ENCODE measurements at places on chromosomes 12 and 14. TPM values are rescaled to one million over a fixed set of nuclear protein-coding genes. Genes with fewer than 3 reads are reported as not detected.

Gene C12orf50
- 0.08 TPM for total RNA-seq

Gene P2RX7
- total RNA-seq: 3.2 TPM

Gene KRT74
- total RNA-seq: not detected

Gene GLI1
- 0.09 TPM for total RNA-seq

Gene HVCN1
- total RNA-seq: 2.6 TPM

Gene EFCAB11
- 2.8 TPM for total RNA-seq

Gene EFS
- total RNA-seq: 0.67 TPM

Gene BLTP3B
- total RNA-seq: 25.4 TPM

- no peak for DNase-seq
- H3K36me3 ChIP-seq: peaks cover 7% of the 10 kb centered on the region
- no peak overlapping the region for H3K4me3 ChIP-seq
- H3K27ac ChIP-seq: no peak overlapping the region
- no peaks in the 10 kb centered on the region for H3K4me1 ChIP-seq
These were observed 226.9 kb downstream of the MON2 start for GRCh38 chr12:62693376-62694050.

GRCh38 chr14:90741682-90741946, 74.6 kb downstream of the TTC7B start:
- no peak overlapping the region for H3K4me3 ChIP-seq
- no peaks in the 10 kb centered on the region for H3K27me3 ChIP-seq
- no peaks in the 10 kb centered on the region for H3K4me1 ChIP-seq
- DNase-seq: no peak

- H3K4me3 ChIP-seq: peak overlapping the region; percentile 27
- H3K4me1 ChIP-seq: peaks cover 35% of the 10 kb centered on the region
- H3K36me3 ChIP-seq: no peaks in the 10 kb centered on the region
- no peak for DNase-seq
- H3K27me3 ChIP-seq: peaks cover 8% of the 10 kb centered on the region
These were observed 225.1 kb upstream of the CRY1 start for GRCh38 chr12:107318556-107318805.

GRCh38 chr12:124148481-124149273, 146.2 kb upstream of the RFLNA start:
- no peaks in the 10 kb centered on the region for H3K36me3 ChIP-seq
- H3K27me3 ChIP-seq: no peaks in the 10 kb centered on the region
- H3K27ac ChIP-seq: no peak overlapping the region
- H3K4me3 ChIP-seq: no peak overlapping the region
- no peak for DNase-seq

- no peak for DNase-seq
- no peaks in the 10 kb centered on the region for H3K27me3 ChIP-seq
- no peak overlapping the region for H3K27ac ChIP-seq
- H3K4me3 ChIP-seq: no peak overlapping the region
These were observed 12.2 kb upstream of the RHOJ start for GRCh38 chr14:63192085-63192484.

GRCh38 chr14:52314595-52315354, 663 bp downstream of the PTGER2 start:
- H3K4me3 ChIP-seq: peak overlapping the region; percentile 51
- no peaks in the 10 kb centered on the region for H3K27me3 ChIP-seq
- no peaks in the 10 kb centered on the region for H3K36me3 ChIP-seq
- peaks cover 19% of the 10 kb centered on the region for H3K4me1 ChIP-seq

GRCh38 chr12:57764662-57765002, 2.2 kb downstream of the CYP27B1 start:
- H3K4me1 ChIP-seq: peaks cover 15% of the 10 kb centered on the region
- peak overlapping the region; percentile 15 for H3K4me3 ChIP-seq
- no peak overlapping the region for H3K27ac ChIP-seq
- DNase-seq: no peak
- peaks cover 8% of the 10 kb centered on the region for H3K36me3 ChIP-seq

DNA sequence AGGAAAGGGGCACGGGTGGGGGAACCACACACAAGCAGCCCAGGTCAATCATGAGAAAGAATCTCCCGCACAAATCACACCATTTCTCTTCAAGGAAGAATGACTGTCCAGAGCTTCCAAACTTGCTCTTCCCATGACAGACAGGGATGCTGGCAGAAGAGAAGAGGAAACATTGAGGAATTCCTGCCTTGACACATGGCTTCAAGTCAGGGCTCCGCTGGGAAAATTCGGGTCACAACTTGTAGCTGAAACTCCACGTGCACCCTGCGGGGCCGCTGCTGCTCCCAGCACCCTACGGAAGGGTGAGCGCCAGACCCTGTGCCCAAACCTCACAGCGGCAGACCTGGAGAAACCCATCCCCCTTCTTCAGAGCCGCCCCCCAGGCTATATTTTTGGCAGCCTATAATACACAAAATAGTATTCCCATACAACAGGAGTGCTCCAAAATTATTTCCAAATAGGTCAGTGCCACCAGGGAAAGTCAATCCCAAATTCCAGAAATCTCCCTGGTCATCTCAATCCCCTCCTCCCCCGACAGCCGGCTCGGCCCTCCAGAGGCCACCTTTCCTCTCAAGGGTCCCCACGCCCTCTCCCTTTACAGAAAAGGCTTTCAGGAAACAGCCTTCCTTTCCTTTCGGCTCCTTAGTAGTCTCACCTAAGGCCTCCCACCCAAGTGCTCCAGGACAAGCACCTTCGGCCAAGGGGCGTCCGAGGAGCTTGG, 1.3 kb downstream of the TMEM132D start:
- peaks cover 2% of the 10 kb centered on the region for H3K4me1 ChIP-seq
- no peaks in the 10 kb centered on the region for H3K36me3 ChIP-seq
- H3K27me3 ChIP-seq: peaks cover 27% of the 10 kb centered on the region
- DNase-seq: no peak

DNA sequence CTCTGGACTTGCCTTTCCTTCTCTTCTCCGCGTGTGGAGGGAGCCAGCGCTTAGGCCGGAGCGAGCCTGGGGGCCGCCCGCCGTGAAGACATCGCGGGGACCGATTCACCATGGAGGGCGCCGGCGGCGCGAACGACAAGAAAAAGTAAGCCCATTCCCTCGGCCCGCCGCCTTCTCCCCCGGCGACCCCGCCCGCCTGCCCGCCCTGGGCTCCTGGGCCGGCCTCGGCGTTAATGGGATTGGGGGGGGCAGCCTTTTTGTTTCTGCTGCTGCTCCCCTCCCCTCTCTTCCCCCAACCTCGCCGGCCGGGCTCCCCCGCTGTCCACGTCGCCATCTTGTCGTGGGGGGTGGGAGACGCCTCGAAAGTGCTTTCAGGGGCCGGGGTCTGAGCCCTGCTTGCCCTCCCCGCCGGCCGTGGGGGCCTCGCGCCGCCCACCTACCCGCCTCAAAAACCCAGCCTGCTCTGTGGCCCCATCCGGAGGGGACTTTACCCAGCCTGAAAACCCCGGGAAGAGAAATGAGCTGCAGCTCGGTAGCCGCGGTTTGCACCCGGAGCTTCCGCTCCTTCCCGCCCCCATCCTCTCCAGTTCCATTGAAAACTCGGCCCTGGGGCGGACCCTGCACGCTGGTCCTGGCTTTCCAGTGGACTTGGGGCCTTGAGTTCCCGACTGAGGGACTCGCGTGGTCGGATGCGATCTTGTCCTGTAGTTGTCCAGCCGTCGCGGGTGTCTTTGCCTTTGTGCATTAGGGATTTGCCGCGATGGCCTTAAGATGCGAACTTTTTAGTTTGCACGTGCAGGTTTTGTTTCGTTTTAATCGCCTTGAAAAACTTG, 598 bp downstream of the HIF1A start:
- peaks cover 42% of the 10 kb centered on the region for H3K4me1 ChIP-seq
- H3K36me3 ChIP-seq: no peaks in the 10 kb centered on the region
- DNase-seq: peak; percentile 67
- H3K4me3 ChIP-seq: peak overlapping the region; percentile 86

GRCh38 chr14:61860294-61860918, 98.2 kb downstream of the SNAPC1 start:
- H3K4me3 ChIP-seq: no peak overlapping the region
- no peaks in the 10 kb centered on the region for H3K36me3 ChIP-seq
- peak; percentile 43 for DNase-seq
- H3K27me3 ChIP-seq: no peaks in the 10 kb centered on the region

- H3K4me3 ChIP-seq: no peak overlapping the region
- H3K27me3 ChIP-seq: no peaks in the 10 kb centered on the region
- DNase-seq: no peak
- no peak overlapping the region for H3K27ac ChIP-seq
These were observed 207.5 kb downstream of the ETV6 start for GRCh38 chr12:11856971-11857370.

DNA sequence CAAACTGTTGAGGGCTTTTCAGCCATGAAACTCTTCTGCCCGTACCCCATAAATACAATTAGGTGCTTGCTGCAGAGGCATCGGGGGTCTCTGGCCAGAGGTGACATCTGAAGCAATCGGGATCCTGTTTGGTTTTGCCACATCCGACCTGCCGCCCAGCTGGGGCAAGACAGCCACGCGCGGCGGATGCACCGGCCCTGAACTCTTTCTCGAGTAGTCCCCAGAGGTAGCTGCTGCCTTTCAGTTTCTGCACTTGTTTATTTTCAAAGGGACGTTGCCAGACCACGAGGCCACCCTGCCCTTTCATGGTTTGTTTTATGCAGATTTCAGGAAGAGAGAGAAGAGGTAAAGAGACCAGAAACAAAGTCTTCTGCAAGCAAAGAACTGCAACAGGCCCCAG, 10.6 kb upstream of the MLXIP start:
- H3K27ac ChIP-seq: peak overlapping the region; percentile 64
- peaks cover 12% of the 10 kb centered on the region for H3K4me1 ChIP-seq
- no peaks in the 10 kb centered on the region for H3K36me3 ChIP-seq
- no peak overlapping the region for H3K4me3 ChIP-seq
- DNase-seq: no peak
- H3K27me3 ChIP-seq: no peaks in the 10 kb centered on the region

DNA sequence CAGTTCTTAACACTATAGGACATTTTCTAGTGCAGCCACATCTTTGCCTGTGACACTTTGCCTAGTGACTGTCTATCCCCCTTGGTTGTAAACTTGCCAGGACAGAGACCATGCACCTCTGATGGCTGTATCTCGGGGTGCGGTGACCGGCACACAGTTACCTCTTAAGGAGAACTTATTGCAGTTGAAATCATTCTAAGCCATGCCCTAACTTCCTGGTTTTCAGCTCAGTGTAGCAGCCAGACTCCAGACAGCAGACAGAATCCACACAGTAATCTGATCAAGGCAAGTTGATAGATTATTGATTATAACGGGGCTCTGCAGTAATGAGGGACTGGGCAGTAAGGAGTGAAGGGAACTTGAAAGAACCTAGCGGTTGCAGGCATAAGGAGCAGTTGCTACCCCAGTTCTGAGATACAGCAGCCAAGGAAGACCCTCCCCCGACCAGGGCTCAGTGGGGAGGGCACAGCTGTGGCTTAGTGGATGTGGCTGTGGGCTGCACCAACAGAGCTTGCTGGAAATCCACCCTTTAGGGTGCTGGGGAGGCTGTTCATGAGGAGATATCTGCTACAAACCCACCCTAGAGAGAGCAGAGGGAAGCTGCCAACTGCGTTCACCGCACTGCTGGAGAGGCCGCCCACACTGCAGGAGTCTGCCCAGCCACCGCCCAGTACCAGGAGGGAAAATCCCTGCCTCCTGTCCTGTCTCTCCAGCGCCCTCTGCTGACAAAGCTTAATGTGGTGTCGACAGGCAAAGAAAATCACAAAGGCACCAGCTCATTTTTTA, 58.2 kb upstream of the BEGAIN start:
- no peak overlapping the region for H3K27ac ChIP-seq
- peak; percentile 83 for DNase-seq
- no peaks in the 10 kb centered on the region for H3K36me3 ChIP-seq
- peaks cover 44% of the 10 kb centered on the region for H3K4me1 ChIP-seq
- no peaks in the 10 kb centered on the region for H3K27me3 ChIP-seq
